ENCODE measurements at places on chromosomes 3 and 15. TPM values are rescaled to one million over a fixed set of nuclear protein-coding genes. Genes with fewer than 3 reads are reported as not detected.

LYSMD4 gene
- total RNA-seq: 29.0 TPM

PLA1A gene
- total RNA-seq: 1.3 TPM

MYEF2 gene
- 125 TPM for total RNA-seq

CCDC39 gene
- total RNA-seq: 0.66 TPM

XYLB gene
- total RNA-seq: 9.3 TPM

IFT57 gene
- total RNA-seq: 87.9 TPM

GOLGA6L7 gene
- not detected for total RNA-seq

HTR3D gene
- not detected for total RNA-seq

MME gene
- 19.2 TPM for total RNA-seq

NMD3 gene
- total RNA-seq: 98.5 TPM

MCF2L2 gene
- 21.3 TPM for total RNA-seq
